ENCODE measurements at places on chromosomes 13 and 19. TPM values are rescaled to one million over a fixed set of nuclear protein-coding genes. Genes with fewer than 3 reads are reported as not detected.

Gene TMPRSS9
- total RNA-seq, result not detected

Gene ZNF793
- 0.72 TPM for total RNA-seq

Gene SIGLEC12
- not detected for total RNA-seq

Gene PRODH2
- not detected for total RNA-seq
